Smooth muscle cell of the brain vasculature (primary cell): ENCODE measurements at places on chromosomes 12 and 14.

- DNase-seq, result no peak
These were observed 86.9 kb downstream of the STON2 start for GRCh38 chr14:81313200-81313599.

- no peak for DNase-seq
These were observed 210.8 kb downstream of the SLC41A2 start for GRCh38 chr12:104747330-104747729.

- no peak for DNase-seq
These were observed 23.1 kb downstream of the MAX start for GRCh38 chr14:65079201-65079600.

- no peak for DNase-seq
These were observed 9.1 kb upstream of the DPF3 start for GRCh38 chr14:72902801-72903530.

DNA sequence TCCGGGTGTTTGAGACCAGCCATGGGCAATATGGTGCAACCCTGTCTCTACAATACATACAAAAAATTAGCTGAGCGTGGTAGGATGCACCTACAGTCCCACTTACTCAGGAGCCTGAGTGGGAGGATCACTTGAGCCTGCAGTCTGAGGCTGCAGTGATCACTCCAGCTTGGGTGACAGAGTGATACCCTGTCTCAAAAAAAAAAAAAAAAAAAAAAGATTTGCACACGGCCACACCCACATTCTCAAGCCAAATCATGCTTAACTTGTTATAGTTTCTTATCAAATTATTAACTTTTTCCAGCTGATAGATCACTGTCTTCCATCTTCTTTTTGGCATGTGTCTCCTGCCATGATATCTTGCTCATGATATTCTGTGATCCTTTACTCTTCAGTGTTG, 6.8 kb downstream of the DRAM1 start:
- no peak for DNase-seq

DNA sequence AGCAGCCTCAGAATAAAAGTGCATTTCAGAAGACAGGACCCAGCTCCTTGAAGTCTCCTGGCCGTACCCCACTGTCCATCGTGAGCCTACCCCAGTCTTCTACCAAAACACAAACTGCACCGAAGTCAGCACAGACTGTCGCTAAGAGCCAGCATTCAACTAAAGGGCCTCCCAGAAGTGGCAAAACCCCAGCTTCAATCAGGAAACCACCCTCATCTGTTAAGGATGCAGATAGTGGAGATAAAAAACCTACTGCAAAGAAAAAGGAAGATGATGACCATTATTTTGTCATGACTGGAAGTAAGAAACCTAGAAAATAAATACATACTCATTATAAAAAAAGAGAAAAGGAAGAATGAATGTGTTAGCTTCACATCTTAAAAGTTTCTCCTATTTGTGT, 51.1 kb downstream of the GAS2L3 start:
- no peak for DNase-seq

GRCh38 chr12:101619858-101620761, 25.3 kb downstream of the MYBPC1 start:
- DNase-seq, result no peak

DNA sequence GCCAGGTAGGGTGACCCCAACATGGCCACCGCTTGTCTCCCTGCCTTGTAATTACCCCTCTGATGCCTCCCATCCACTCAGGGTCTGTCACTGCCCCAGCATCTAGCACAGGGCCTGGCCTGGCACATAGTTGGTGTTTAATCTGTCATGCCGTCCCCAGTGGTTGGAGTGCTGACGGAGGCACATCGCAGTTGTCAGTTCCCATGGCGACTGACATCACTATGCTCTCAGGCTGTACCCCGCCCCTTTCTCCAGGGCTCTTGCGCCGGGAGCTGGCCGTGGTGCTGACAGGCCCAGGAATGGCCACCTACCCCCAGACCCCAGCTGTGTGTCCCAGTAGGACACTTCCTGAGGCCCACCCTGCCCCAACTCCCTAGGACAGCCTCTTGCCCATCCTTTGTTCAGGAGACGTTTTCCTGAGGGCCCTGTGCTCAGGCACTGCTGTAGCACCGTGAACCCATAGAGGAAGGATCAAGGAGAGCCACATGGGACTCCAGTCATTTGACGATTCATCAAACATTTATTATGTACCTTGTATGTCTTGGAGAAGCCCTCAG, 23.0 kb downstream of the FAM222A start:
- no peak for DNase-seq

GRCh38 chr12:99455350-99456035, 192.1 kb upstream of the GARIN6 start:
- DNase-seq, result peak; percentile 18

GRCh38 chr12:51293696-51294095, 23.5 kb upstream of the SMAGP start:
- DNase-seq, result no peak
